Activated CD8-positive, alpha-beta memory T cell treated with anti-CD3 and anti-CD28 coated beads for 48 hours (primary cell): ENCODE measurements at places on chromosomes 3 and 15.

DNA sequence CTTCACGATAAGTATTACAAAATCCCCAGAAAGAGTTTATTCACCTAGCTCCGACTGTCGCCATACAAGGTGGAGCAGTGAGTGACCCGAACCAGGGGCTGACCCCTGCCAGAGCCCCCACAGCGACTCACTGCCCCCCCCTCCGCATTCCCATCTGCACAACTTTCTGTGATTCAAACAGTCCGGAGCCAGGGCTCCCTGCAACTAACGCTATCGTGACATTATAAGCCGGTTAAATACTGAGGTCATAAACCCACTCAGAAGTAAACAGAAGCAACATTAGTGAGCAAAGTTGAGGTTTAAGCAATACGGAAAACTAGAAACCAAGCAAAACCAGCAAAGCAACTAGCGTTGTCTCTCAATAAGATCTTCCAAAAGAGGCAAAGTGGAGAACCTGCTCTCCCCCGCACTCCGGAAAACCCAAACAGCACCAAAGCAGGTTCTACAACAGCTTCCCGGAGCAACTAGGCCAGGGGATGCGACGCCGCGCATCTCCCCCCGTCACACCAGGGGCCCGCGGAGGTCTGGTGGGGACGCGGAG is 642 bp downstream of the SCAP start:
- no peak for DNase-seq

DNA sequence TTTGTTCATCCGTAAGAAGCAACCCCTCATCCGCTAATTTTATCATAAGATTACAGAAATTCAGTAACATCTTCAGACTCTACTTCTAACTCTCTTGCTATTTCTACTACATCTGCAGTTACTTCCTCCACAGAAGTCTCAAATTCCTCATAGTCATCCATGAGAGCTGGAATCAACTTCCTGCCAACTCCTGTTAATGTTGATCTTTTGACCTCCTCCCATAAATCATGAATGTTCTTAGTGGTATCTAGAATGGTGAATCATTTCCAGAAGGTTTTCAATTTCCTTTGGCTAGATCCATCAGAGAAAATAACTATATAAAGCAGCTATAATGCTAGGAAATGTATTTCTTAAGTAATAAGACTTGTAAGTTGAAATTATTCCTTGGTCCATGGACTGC is 115.1 kb downstream of the TAFA4 start:
- no peak for DNase-seq

DNA sequence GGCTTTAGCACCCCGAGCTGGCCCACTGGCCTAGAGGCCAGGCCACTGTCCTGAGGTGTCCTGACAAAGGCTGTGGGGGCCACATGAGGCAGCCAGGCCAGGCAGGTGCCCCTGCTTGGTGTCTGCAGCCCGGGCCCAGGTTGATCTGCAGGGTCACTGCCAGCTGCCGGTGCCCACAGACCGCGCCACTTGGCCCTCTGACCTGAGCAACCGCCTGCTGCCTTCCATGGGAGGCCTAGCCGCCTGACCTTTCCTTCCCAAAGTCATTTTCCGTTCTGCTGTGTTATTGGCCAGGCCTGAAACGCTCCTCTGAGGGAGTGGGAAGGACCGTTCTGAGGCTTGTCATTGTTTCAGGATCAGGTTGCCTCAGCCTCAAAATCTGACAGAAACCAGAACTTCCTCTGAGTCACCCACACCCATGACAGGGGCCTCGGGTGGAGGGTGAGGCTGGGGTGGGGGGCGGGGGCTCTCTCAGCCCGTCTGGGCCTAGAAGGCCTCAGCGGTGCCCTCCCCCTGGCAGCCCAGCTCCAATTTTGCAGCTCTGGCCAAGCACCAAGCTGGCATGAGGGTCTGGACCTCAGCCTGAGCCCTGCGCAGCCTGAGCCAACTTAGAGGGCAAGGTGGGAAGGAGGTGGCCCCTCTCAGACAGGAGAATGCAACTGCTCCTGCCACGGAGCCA is 140.7 kb upstream of the MEF2A start:
- no peak for DNase-seq

- no peak for DNase-seq
Measured at GRCh38 chr3:834679-835078, 258.1 kb upstream of the CNTN6 start.

- DNase-seq, result no peak
Measured at GRCh38 chr3:172680684-172681083, 30.2 kb downstream of the NCEH1 start.

- no peak for DNase-seq
Measured at GRCh38 chr15:68283401-68283800, 5.9 kb downstream of the FEM1B start.

DNA sequence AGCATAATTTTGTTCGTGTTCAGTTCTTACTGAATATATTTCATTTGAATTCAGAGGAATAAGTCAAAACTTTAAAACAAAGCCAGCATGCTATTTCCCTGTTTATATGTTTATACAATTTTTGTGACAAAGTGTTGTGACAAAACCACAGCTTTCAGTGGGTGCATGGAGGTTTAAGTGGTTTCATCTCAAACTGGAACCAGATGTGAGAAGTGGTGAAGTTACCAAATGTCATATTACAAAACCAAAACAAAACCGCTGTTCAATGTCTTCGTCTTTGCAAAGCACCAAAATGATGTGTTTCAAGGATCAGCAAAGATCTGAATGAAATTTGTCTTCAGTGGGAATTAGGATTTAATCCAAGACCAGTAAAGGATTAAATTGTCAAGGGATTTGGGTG is 59.3 kb upstream of the OSTN start:
- no peak for DNase-seq

GRCh38 chr3:120506076-120506827 is 55.5 kb upstream of the FSTL1 start:
- DNase-seq, result no peak

DNA sequence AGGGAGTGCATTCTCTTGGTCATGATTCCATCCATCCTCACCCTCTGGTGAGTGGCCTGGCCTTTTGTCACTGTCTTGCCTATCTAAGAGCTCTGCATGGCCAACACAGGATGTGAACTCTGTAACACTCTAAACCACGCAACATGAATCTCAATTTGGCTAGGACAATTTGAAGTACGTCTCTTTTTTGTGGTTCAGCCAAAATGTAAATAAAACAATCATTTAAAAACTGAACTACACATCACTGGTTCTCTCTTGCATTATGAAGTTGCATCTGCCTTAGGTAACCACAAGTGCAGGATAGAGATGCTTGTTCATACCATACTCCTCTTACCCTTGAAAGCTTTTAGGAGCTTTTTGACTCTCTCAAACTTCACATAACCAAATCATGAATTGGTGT is 27.3 kb downstream of the CCR3 start:
- no peak for DNase-seq

GRCh38 chr3:30181581-30181980 is 424.8 kb upstream of the TGFBR2 start:
- no peak for DNase-seq

- DNase-seq, result no peak
Measured at GRCh38 chr3:145842294-145842902, 318.6 kb downstream of the PLOD2 start.

DNA sequence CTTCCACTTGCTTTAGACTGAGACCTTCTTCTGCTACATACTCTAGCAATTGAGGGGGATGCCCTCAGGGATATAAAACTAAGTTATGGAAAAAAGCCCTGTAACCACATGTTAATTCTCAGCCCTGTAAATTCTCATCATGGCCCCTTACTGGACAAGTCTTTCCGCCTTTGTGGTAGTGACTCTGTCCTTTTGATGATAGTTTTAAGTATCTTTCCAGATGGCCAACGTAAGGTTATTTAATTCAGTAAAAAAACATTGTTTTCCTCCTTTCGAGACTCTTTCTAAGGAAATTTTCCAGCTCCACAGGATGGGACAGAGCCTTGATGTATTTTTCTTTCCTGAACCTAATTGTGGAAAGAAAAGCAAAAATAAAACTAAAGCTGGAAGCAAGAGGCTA is 25.3 kb upstream of the TM4SF4 start:
- DNase-seq, result no peak

DNA sequence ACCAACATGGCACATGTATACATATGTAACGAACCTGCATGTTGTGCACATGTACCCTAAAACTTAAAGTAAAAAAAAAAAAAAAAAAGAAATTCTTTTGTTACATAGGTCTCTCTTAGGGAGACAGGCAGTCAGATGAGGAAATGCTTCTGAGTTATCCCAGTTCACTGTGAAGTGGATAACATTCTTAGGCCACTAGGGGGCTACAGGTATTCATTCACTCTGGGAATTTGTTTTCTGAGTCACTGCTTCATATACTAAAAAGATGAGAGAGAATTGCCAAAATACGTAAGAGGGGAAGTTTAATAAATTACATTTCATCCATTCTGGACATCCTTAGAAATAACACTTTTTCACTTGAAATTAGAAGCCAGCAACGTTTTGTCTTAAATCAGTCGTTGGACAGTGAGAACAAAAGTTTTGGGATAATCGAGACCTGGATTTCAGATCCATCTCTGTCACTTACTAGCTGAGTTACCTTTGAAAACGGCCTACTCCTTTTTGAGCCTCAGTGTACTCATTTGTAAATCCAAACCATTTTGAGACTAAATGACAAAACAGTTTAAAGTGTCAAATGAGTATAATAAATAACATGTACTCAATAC is 738.4 kb upstream of the ALCAM start:
- no peak for DNase-seq
